Skin of body (tissue), 3 donors: ENCODE measurements at places on chromosomes 3 and 15. TPM values are rescaled to one million over a fixed set of nuclear protein-coding genes. Genes with fewer than 3 reads are reported as not detected.

NEO1 gene
- 66.0 TPM for total RNA-seq

DNA sequence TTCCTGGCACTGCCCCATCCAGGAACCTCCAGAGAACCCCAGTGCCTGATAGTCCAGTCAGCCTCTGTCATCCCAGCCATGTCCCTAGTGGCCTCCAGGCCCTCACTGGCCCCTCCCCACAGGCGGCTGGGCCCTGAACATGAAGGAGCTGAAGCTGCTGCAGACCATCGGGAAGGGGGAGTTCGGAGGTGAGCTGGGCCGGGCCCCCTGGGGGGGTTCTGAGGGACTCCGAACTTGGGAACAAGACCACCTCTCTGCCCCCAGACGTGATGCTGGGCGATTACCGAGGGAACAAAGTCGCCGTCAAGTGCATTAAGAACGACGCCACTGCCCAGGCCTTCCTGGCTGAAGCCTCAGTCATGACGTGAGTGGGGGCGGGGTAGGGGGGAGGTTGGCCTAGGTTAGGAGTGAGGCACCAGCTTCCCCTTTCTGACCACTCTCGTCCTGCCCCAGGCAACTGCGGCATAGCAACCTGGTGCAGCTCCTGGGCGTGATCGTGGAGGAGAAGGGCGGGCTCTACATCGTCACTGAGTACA, 12.0 kb upstream of the LMAN1L start:
- no peak for DNase-seq

- peak; percentile 69 for DNase-seq
These were observed 10.8 kb downstream of the CTSH start for GRCh38 chr15:78933823-78934654.

GRCh38 chr3:70832089-70832833, 519.8 kb upstream of the MDFIC2 start:
- peak; percentile 80 for DNase-seq

- no peak for DNase-seq
These were observed 558.7 kb upstream of the SEMA6D start for GRCh38 chr15:47158573-47158972.
